ENCODE measurements at places on chromosomes 11 and 22.

- no peak for DNase-seq
Observed at GRCh38 chr22:47276991-47277390, 514.5 kb downstream of the TBC1D22A start.

DNA sequence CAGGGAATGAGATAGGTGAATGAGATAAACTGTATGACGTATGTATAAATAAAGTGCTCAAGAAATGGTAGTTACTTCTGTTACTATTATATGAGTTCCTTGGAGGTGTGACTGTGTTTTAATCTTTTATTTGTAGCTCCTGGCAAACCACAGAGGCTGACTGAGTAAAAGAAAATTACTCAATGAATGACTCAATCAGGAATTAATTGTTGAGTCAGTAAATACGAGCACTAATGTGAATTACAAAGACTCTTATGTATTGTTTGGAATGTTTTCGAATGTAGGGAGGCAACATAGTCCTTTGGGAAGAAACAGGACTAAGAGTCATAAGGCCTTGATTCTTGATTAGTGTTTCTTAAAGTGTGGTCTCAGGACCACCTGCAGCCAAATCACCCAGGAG, 51.1 kb upstream of the BLID start:
- no peak for DNase-seq

DNA sequence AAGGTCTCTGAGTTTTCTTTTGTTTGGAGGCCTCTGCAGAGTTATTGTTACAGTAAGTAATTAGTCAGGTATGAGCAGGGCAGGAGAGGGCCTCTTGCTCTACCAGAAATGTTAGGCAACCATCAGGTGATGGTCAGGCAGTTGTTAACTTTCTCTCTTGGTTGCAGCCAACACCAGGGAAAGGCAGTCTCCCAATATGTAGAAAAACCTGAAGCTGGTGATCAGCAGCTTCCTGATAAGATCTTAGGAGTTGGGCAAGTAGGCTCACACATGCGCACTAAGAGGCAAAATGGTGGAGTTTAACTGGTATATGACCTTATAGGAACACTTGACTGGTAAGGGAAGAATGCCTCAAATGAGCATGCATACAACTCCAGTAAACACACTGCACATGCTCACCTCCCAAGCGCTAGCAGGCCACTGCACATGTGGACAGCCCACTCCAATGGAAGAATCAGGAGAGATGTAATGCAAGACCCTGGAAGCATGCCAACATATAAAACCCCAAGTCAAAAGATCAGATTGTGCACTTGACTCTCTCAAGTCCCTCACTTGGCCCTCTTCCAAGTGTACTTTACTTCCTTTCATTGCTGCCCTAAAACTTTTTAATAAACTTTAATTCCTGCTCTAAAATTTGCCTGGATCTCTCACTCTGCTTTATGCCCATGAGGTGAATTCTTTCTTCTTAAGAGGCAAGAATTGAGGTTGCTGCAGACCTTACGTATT, 23.7 kb upstream of the SLC35F2 start:
- no peak for DNase-seq

DNA sequence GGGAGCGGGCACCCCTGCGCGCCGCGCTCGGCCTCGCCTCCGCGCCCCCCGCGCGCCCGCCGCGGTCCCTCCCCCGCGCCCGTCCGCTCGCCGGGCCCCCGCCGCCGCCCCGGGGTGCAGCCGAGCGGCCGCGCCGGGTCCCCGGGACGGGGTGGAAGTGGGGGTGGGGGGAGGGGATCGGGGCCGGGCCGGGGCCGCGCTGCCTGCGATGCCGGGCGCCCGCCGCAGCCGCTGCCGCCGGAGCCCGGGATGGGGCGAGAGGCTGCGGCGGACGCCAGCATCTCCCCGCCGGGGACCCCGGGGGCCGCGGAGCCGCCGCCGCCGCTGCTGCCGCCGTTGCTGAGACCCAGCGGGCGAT, 365 bp downstream of the MGAT3 start:
- DNase-seq: no peak

DNA sequence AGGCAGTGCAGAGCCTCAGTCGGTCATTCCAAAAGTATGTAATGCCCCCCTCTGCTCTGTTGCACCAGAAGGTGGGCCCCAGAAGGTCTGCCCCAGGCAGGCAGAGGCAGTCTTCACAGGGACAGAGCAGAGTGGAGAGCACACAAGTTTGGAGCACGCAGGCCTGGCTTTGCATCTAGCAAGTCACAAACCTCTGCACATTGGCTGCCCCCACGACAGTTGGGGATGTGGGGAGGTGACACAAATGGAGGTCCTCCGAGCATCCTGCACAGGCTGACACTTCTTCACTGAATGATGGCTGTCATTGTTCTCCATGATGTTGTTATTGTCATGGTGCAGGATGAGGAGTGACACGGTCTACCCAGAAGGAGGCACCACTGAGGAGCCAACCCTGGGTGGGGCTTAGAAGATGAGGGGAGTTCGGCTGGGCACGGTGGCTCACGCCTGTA, 11.9 kb downstream of the TOM1 start:
- no peak for DNase-seq

GRCh38 chr11:45982656-45983470, 60.4 kb downstream of the LARGE2 start:
- DNase-seq: no peak

DNA sequence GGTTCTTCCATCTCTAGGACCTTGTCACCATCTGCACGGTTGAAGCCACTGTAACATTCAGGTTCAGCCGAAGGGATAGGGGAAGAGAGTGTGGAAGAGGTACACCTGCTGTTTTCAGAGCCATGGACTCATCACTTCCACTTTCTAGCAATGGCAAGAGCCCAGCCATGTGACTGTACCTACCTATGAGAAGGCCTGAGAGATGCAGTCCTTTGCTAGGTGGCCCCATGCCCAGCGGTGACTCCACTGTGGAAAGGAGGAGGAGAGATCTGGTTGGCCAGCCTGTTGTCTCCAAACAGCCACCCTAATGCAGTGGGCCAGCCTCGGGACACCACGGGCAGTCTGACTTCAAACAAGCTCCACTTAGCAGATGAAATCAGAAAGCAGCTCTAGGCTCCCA, 16.0 kb downstream of the RASD2 start:
- no peak for DNase-seq

DNA sequence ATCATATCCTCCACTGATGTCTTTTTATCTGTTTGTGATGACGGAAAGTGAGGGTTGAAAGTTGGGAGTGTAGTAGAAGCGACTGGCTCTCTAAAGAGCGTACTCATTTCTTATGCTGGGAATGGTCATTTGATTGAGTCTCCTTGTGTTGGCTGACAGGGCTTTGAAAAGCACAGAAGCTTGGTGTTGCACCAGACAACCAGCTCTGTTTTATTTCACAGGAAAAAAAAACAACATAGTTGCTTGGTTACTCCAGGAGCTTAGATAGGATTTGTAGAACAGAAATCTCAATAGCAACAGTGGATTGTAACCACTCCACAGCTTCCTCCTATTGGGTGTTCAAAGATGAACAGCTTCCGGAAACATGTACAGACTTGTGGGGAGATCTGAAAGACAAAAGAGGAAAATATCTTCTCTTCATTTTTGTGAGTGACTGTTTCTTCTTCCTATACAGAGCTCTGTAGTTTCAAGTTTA, 2.7 kb downstream of the RBM14 start:
- DNase-seq: no peak

DNA sequence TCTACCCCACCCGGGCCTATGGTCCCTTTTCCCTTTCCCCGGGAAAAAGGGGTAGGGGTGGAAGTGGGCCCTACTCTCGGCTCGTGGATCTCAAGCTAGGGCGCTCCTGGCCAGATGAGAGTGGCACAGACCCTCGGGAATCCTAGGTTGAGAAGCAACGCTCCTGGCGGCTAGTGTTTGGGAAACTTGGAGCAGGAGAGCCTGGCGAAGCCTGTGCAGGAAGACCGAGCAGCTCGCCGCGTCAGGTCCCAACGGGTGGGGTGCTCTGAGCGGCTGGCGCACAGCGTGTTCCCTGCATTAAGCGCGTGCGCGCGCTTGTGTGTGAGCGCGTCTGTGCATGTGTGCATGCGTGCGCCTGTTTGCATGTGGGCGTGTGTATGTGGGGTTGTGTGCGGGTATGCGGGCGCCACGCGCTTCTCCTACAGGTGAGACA, 7.1 kb upstream of the FLI1 start:
- peak; percentile 39 for DNase-seq

DNA sequence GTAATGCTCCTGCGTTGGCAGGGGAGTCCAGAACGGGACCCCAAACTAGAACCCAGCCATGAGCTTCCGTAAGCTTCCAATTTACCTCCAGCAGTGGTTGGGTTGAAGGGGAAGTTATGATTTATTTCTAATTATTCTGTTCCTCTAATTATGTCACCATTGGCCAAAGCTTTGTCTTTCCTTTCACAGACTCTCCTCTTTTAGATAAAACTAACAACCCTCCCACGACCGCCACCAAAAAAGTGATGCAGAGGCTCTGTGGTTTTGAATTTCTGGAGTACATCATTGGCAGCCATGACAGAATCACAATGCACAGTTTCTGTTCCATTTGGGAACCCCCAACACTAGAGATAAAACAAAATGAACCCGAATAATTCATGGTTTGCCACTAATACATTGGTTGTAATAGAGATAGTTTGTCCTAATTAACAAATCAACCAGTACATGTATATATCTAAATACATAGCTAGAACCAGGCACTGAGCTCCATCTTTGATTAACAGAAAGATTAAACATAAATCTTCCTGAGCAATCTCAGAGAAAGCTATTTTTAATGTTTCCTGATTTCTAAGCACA, 64.3 kb downstream of the ETS1 start:
- no peak for DNase-seq

GRCh38 chr11:71244116-71244810, 8.1 kb downstream of the SHANK2 start:
- DNase-seq: no peak

- DNase-seq: no peak
Observed at GRCh38 chr11:106167085-106167484, 89.6 kb downstream of the AASDHPPT start.

DNA sequence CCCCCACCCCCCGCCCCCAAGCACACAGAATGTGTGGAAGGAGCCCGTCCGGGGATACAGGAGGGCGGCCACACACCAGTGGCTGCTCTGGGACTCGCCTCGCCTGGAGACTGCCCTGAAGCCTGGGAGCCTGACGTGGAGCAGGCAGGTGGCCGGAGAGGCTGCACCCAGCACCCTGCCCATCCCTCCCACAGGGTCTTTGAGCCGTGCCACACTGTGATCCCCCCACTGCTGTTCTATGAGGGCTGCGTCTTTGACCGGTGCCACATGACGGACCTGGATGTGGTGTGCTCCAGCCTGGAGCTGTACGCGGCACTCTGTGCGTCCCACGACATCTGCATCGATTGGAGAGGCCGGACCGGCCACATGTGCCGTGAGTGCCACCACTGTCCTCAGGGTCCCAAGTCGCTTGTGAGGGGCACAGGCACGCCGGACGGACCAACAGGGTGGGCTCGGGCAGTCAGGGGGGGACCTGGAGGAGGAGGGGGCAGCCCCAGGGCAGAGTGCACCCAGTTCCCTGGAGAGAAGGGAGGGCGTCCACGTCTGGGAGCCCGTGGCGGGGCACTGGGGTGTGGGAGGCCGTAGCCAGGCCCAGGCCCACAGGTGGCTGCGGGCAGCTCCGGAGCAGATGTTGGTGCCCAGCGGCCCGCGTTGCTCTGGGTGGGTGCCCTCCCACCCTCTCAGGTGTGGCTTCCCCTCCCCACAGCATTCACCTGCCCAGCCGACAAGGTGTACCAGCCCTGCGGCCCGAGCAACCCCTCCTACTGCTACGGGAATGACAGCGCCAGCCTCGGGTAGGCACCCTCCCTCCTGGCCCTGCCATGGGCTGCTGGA, 27.0 kb upstream of the MUC5B start:
- no peak for DNase-seq

- no peak for DNase-seq
Observed at GRCh38 chr11:55967914-55968313, 1.8 kb downstream of the OR10AG1 start.

- DNase-seq: no peak
Observed at GRCh38 chr22:45911601-45912271, 65.2 kb downstream of the WNT7B start.

GRCh38 chr11:18235394-18236334, 938 bp downstream of the SAA4 start:
- no peak for DNase-seq

DNA sequence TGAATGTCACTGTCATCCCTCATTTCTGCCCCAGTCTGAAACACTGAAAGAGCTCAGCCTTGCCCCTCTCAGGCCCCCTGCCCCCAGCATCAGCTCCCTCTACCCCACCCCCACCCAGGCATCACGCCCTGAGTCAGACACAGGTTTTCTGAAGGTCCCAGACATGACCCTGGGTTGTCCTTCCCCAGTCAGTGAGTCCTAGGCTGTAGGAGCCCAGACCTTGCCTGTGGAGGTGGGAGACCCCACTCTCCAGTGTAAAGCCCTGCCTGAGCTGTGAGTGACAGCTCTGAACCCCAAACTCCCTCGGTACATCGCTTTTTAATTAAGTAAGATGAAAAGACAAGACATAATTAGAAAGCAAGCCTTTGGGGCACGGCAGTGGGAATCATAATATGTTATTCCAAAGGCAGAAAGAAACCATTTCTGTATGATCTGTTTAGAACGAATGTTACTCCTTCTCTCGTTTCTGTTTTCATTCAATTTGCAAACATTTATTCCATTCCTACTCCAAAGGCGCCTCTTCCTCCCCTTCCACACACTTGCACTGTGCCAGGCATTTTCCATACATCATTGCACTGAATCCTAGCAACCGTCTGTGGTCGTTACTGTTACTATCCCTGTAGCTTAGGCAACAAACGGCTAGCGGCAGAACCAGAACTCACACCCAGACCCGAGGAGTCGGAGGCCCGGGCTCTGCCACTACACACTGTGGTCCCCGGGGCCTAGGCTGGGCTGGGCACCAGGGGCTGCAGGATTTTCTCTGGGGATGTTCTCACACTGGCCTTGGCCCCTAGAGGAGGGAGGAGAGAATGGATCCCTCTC, 63.4 kb downstream of the CD6 start:
- no peak for DNase-seq

GRCh38 chr11:95993438-95994298, 69.8 kb upstream of the MTMR2 start:
- DNase-seq: no peak

DNA sequence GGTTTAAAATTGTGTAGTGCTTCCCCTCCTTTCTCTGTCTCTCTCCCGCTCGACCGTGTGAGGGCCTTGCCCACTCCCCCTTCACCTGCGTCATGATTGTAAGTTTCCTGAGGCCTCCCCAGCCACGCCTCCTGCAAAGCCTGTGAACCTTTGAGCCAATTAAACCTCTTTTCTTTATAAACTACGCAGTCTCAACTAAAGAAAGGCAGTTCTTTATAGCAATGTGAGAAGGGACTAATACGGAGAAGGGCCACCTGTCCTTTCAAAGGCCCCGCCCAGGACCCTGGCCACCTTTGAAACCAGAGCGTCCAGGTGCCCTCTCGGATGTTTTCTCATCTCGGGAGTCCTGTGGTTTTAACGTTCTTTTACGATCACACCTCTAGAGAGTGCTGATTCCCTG, 741.5 kb downstream of the BRD1 start:
- no peak for DNase-seq

DNA sequence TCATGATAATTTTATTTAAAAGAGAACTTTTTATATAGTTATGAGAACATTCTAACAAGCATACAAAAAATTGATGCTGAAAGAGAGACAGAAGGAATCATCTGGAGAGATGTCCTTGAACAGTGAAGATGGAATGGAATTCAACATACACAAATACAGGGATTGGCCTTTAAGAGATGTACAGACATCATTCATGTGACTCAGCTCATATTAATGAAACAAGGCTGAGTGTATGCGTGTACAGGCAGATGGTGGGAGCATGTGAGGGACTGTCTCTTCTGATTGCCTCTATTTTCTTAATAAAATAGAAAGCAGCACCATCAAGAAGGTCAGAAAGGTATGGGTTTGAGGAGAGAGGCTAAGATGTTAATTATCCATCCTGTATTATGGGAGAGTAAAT, 793.3 kb downstream of the CNTN5 start:
- DNase-seq: no peak

GRCh38 chr11:122038543-122038942, 77.5 kb downstream of the BLID start:
- no peak for DNase-seq

Data from stimulated activated CD4-positive, alpha-beta T cell treated with anti-CD3 and anti-CD28 coated beads, Interleukin-1b, Interleukin-23, amount 100 ng/mL, for 1 hour (primary cell).